ENCODE measurements at places on chromosomes 4 and X.

- DNase-seq: no peak
These were observed 32.7 kb downstream of the ACSL1 start for GRCh38 chr4:184792950-184793555.

DNA sequence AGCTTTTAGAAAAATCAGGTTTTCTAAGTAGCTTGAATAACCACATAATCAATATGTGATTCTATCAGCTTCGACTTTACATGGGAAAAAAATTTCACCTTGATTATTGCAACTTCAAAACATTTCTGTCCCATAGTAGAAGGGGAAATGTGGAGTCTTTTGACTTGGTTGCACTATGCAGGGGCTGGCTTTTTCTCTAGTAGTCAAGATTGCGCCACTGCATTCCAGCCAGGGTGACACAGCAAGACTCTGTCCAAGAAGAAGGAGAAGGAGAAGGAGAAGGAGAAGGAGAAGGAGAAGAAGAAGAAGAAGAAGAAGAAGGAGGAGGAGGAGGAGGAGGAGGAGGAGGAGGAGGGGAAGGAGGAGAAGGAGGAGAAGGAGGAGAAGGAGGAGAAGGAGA, 84.9 kb downstream of the MAML3 start:
- no peak for DNase-seq

DNA sequence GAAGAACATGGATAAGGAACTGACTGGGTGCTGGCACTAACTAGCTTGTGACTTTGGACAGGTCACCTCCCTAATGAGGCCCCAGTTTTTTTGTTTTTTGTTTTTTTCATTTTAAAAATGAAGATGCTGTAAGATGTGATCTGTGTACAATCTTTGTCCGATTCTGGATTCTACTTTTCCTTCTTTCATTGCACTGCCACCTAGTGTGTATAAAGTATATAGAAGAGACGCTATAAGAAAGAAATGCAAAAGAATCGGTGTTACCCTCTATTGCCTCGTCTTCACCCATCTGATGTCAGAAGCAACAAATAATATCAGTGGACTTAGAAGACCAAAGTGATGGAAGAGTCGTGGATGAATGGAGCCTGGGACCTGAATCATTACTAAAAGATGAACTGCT, 58.6 kb upstream of the P2RY10 start:
- no peak for DNase-seq

DNA sequence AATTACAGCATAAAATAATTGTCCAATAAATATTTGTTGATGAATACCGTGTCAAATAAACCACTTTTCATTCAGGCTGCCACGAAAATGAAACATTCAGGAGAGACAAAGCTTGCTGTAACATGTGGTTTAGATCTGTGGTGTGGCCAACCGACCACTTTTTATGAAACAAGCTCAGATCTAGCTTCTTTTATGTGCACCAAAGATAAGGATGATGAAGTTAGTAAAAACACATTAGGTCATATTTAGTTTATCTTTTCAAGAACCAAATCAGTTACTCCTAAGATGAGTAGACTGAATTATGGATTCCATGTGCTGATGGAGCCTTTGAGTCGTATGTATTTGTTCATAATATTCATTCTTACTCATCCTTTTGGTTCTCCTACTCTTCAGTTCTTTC, 35.8 kb downstream of the STOX2 start:
- DNase-seq: no peak

GRCh38 chr4:110198435-110199416, at the start of gene ELOVL6:
ELOVL6 (minus strand) TSS chr4:110198615; CDS start chr4:110198335, 280 bp downstream.
- peak; percentile 34 for DNase-seq

DNA sequence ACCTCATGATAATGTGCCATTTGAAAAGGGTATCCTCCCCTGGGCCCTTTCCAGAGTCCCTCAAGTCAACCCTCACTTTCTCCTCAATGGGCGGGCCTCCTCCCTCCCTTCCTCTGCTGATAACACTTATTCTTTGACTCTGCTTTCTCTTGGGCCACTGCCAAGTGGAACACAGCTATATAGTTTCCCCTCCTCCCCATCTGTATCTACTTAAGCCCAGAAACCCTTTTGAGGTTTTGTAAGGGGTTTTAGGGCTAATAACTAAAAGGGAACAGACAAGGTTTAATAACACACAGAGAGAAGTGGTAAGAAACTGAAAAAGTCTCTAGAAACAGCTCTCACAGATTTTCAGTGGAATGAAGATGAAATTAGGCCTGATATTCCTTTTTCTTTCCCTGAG, 116.7 kb downstream of the GPC3 start:
- no peak for DNase-seq

DNA sequence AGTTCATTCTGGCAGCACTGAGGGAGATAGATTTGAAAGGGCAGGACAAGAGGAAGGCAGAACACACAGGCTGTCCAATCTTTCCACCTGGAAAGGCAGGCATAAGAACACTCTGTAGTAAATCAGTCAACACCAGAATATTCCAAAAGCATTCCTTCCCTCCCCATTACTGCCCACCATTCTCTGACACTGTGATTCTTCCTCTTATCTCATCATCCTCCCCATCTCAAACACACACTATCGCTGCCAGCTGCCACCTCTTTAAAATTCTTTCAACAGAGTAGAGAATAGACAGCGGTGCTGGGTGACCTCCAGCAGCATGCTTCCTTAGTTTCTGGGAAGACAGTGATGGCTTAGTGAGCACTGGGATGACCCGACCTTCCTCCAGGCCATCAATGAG, 53.7 kb upstream of the MYOZ2 start:
- DNase-seq: no peak

GRCh38 chr4:38230121-38230801, 270.1 kb downstream of the PTTG2 start:
- no peak for DNase-seq

- no peak for DNase-seq
These were observed 182.2 kb upstream of the KCNIP4 start for GRCh38 chr4:22130741-22131140.

DNA sequence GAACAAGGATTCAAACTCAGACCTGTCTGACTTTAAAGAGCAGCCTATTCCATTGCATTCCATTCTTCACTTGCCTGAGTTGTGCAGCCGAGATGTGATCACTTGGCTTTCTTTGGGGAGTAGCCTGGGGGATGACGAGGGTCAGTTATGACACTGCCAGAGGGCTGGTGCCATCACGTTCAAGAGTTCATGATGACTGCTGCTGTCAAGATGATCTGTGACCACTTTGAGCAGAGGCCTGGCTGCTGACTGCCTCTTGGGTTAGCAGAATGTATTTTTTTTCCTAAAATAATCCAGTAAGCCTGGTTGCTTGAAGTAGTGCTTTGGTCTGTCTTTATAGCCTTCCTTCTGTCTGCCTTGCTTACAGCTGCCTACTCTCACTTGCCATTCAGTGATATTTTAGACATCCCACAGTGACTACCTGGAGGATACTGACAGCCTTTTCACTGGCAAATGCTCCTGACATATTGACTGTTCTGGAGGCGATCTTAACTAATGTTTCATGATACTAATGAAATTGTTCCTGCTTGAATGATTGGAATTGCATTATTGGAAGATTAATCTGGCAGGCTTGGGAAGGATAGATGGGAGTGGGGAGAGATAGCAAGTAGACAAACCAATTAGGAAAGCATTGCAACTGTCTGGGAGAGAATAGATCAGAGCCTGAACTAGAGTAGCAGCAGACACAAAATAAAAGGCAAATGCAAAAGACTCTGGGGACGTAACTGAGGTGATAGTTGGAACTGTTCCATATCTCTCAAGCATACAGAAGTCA, 221.6 kb upstream of the LCORL start:
- DNase-seq: no peak
